ENCODE measurements at places on chromosomes 5 and 9.

- DNase-seq: no peak
Measured at GRCh38 chr9:6184749-6185645, 30.6 kb upstream of the IL33 start.

- no peak for DNase-seq
Measured at GRCh38 chr9:73114958-73115357, 36.7 kb upstream of the ANXA1 start.

DNA sequence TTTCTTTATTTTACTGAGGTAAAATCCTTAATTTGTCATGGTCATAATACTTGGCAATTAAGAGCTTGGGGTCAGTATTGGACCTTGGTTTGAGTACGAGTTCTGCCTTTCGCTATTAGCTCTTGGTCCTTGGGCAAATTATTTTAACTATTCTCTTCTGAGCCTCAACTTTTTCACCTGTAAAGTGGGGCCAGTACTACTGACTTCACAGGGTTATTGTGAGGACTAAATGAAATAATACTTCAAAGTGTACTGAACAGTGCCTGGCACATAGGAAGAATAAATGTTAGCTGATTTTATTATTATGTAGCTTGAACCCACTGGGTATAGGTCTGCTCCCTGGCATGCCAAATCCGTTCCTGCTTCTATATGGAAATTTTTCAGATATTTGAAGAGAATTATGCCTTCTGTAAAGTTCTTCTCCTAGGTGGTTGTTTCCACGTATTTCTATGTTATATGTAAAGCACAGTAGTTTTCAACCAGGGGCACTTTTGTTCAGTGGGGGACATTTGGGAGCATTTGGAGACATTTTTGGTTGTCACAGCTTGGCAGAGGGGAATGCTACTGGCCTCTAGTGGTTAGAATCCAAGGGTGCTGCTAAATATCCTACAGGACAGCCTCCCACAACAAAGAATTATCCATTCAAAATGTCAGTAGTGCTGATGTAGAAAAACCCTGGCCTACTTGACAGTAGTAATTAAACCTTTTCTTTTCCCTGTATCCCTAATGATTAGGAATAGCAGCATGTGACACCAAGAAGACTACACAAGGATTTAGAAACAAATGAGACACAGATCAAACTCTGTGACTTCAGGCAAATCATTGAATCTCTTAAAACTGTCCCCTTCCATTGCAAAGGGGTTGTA lies 4.5 kb downstream of the RCL1 start:
- DNase-seq: no peak

DNA sequence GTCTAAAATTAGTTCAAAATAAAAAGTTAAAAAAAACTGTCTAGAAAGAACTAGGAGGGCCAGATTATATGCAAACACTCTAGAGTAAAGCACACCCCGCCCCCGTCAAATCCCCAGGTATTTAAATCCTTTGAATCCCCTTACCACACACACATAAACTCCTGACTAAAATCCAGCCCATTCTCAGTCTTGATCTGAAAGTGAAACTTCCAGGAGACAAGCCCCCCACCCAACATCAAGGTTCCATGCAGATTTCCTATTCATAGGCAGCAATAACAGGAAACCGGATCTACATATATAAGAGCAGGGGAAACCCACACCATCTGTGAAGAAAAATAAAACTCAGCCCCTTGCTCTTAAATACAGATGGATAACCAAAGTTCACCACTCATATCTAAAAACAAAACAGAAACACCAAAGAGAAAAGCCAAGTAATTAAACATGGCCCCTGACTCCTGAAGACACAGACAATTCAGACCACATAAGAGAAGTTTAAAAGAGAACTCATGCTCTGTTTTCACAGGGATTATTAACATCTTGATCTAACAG lies 42.3 kb downstream of the MARCHF3 start:
- DNase-seq: peak; percentile 54

DNA sequence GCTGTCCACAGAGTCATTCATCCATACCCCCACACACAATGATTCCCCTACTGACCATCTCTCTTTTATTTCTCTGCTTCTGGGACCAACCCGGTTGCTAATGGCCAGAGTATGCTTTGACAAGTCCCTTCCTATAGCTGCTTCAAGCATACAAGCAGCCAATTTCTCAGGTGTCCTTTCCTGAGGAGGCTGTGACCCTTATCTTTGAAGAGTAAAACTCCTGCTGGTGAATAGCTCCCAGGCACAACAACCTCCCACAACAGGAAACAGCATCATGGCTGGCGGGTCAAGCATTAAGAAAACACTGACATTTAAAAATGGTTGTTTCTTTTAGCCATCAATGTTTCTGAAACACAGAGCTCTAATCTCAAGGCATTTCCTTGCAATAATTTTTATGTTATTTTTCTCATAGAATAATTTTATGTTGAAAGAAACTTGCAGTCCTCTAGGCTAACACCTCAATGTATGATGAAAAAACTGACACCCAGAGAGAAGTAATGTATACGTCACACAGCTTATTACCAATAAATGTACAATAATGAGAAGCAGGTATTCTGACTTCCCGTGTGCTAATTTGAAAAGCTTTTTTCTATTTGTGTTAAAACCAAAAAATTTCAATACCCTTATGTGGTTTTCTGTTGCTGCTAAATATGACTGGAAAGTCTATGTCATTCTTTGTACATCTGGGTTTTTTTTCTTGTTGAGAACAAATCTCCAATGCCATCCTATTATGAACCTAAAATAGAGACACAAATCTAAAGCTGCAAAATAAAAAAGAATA lies 7.5 kb upstream of the PAM start:
- DNase-seq: no peak

Measured in CD4-positive, alpha-beta T cell treated with Interleukin-15 for 1 hour (primary cell).